Activated naive CD4-positive, alpha-beta T cell treated with Interleukin-2 at 50 U/mL for 16 hours (primary cell): ENCODE measurements at places on chromosomes 2 and 18.

GRCh38 chr2:86035883-86036668 is 69.6 kb downstream of the POLR1A start:
- peak; percentile 57 for DNase-seq

DNA sequence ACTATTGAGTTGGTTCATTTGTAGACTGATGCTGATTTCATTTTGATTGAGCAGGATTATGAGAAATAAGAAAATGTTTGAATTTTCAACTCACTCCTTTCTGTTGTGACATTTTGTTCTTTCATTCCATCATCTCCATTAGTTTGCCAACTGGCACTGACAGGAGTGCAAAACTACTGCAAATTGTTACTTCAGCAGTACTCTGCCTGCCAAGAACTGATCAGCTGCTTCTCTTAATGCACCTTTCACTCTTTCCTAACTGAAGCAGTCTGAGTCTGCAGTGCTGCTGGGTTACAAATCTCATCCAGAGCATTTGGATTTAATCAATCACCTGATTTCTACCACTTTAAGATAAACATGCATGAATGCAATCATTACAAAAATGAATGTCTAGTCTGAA is 70.9 kb downstream of the TMEFF2 start:
- DNase-seq = no peak

GRCh38 chr2:109337221-109337620 is 208.2 kb downstream of the SH3RF3 start:
- no peak for DNase-seq

- no peak for DNase-seq
Measured at GRCh38 chr18:79108549-79109215, 39.5 kb downstream of the ATP9B start.

DNA sequence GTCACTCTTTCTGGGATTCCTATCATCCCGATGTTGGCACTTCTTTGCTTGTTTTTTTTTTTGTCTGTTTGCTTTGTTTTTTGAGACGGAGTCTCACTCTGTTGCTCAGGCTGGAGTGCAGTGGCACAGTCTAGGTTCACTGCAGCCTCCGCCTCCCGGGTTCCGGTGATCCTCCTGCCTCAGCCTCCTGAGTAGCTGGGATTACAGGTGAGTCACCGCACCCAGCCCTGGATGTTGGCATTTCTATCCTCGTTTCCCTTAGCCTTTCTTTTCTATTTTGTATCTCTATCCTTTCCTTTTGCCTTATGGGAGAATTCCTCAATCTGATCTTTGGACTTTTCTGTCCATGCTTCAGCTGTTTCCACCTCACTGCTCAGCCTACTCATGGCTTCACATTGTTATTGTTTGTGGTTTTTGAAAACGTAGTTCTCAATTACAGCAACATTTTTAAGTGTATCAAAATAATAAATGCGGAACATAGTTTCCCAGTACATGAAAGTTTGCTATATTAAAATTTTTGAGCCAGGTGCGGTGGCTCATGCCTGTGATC is 62.1 kb upstream of the ZNF516 start:
- no peak for DNase-seq

DNA sequence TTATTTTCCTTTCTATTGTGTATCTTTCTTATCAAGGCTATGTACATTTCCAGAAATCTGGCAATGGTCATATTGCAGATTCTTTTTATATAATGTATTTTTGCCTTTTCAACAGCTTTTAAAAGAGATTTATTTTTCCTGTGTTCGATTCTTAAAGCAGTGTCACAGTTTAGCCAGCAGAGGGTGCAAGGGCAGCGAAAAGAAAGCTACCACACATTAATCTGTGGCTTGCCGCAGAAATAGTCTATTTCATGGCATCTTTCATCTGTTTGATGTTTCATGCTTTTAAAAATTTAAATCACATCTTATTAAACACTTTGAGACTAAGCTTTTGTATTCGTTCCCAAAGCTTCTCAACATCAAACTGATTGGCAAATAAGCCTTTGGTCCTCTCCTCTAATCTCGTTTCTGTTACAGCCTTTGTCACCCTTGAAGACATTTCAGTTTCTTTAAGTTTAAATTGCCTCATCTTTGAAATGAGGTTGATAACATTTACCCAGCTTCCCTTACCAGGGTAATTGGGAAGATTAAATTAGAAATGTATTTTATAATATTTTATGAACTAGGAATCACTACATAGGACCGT is 73.3 kb downstream of the PIK3C3 start:
- peak; percentile 15 for DNase-seq

DNA sequence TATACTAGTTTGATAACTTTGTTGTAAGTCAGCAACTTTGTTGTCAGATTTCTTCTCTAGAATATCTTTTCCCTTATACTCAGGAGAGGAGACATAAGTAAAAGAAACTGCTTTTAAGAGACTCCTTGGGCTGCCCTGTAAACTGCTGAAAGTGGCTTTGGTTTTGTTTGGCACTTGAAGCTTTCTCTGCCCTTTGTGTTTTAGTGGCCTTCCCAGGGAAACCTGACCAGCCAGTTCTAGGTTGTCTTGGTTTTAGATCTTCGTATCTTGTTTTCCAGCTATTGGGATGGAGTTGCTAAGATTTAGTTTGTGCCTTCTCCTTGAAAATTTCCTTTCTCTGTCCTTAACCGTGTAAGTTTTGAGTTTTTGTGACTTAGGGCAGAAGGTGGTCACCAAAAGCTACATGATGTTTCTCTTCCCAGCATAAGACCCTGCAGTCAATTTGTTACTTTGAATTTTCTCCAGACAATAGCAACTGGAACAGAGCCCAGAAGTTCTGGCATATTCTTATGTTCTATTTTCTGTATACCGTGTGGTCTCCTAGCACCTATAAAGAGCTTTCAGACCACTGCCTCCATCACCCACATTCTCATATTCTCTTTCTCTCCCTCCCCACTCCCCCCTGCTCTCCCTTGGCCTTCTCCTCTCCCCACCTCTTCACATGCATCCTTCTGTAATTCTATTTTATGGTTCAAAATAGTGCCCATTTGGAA is 81.1 kb downstream of the BOLA3 start:
- no peak for DNase-seq

GRCh38 chr2:68478688-68479087 is 11.3 kb downstream of the APLF start:
- no peak for DNase-seq

DNA sequence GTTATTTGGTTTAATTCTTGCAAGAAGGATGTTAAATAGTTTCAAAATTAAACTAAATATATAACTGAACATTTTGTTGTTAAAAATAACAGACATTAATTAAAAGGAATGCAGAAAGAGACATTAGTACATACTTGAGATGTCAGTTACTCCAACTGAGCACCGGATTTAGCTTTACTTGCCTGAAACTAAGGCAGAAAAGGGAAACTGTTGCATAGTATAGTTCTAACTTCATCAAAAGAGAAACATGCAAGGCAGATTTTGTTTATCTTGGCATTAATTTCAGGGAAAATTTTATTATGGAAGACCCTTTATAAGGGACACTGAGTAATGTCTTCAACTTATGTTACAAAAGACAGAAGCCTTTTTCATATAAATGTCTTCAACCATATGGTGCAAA is 218.3 kb downstream of the STK39 start:
- no peak for DNase-seq

GRCh38 chr18:6031442-6031841 is 136.1 kb upstream of the TMEM200C start:
- no peak for DNase-seq

GRCh38 chr2:122883849-122884248 is 1128.4 kb downstream of the TSN start:
- no peak for DNase-seq

GRCh38 chr2:133143645-133144044 is 424.6 kb downstream of the NCKAP5 start:
- no peak for DNase-seq
